Chondrocyte (in vitro differentiated cells): ENCODE measurements at places on chromosomes 2 and 18. TPM values are rescaled to one million over a fixed set of nuclear protein-coding genes. Genes with fewer than 3 reads are reported as not detected.

DNA sequence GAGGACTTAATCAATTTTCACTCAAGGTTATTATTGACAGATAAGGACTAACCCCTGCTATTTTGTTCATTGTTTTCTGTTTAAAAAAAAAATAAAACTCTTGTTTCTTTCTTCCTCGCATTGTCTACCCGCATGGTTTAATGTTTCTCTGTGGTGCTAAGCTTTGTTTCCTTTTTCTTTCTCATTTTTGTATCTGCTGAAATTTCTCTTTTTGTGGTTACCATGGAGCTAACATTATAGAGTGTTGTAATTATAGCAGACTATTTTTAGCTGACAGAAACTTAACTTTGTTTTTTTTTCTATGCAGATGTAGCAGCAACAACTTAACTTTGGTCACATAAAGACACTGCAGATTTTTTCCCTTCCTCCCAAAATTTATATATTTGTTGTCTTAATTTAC is 43.1 kb upstream of the CHN1 start:
- DNase-seq: no peak

- peak; percentile 94 for DNase-seq
These were observed 749 bp downstream of the STK25 start for GRCh38 chr2:241507430-241508239.

DNA sequence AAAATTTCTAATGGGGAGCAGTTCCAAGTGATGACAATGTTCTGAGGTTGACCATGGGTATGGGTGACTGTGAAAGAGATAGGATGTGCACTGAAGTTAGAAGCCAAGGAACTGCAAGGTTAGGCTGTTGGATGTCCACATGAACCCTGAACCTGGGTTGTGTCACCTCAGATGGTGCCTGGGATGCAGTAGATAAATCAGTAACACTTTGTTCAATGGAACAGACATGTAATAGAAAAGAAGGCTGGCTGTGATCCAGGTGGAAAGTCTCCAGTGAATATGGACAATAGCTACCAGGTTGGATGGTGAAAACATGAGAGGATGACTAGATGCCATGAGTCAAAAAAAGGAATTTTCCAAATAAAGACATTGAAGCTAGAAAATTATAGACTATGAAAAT is 131.4 kb downstream of the TRABD2A start:
- DNase-seq: no peak

DNA sequence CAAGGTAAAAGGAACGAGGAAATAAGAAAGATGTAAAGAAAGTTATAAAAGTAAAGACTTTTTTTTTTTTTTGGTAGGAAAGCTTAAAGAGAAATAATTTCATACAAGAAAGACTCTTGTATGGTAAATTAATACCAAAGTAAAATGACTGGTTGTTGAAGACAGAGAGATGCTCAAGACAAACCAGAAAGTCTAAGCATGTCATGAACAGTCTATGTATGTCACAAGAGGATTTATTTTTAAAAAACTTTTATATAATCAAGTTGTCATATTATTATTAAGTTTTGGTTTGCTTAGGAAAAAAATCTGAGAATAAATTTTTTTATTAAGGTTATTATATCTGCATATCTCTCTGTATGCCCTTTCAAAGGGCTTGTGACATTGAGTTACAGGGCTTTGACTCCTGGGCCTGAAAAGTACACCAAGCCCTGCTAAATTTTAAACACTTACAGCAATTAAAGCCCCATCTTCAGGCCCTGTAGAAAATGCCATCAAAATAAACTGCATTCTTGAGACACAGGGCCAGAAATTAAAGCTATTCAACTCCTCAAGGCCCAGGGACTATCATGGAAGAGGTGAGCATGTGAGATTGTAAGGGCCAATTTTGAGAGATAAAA is 10.9 kb upstream of the SGPP2 start:
- no peak for DNase-seq

GRCh38 chr2:170161516-170162270 is 16.3 kb upstream of the MYO3B start:
- no peak for DNase-seq

Gene SERPINB10
- total RNA-seq: not detected in 3 replicates
